ENCODE measurements at places on chromosomes 5 and 9.

DNA sequence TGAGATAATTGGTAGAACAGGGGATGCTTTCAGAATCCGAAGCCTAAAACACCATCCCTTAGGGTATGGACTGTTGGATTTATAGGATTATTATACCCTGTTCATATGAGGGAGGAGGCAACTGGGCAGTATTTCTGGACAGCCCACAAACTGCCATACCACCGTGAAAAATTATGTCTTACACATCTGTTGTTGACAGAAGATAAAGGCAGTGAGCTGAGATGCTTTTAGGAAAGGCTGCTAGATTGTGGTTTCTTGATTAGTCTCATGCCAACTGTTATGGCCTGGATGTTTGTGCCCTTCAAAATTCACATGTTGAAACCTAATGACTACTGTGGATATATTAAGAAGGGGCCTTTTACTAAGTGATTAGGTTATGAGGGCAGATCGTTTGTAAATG is 83.7 kb upstream of the DHFR start:
- no peak for DNase-seq

GRCh38 chr5:109876030-109876725 is 186.5 kb downstream of the MAN2A1 start:
- no peak for DNase-seq

- no peak for DNase-seq
These were observed 177.3 kb upstream of the RAD23B start for GRCh38 chr9:107105784-107106183.

DNA sequence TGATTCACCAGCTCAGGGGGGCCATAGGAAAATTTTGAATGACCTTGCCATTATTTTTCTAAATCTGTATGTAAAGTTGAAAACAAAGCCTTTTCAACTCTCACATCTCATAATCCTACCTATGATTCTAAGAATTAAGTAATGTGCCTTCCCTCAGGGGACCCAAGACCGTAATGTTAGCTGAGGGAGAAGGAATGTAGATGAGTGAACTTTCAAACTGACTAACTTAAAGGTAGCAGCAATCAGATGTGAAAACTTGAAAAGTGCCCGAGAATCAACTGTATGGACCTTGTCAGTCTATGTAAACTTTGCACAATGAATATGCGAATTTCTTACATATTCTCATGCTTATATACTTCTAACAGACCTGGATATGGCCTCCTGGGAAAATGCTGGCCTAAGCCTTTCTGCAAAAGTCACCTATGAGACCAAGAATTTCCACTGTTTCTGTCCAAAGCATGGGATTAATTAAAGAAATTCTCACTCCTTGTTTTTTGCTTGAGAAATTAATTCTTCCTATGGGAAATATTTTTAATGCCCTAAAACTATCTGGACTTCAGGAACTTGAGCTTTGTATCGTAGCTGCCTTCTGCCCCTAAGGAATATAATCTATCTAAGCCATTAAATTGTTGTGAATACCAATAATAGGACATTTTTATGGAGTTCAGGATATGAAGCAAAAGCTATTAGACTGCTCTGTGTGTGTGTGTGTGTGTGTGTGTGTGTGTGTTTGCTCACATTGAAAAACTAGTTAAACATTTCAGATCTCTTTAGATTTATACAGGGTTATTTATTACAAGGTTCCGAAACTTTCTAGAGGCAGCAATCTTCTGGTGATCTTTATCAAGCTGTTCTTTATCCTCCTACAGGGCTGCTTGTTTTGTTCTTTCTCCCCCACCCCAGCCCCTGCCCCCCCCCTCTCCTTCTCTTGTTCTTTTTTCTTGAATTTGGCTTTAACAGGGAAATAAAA is 169.1 kb upstream of the CLINT1 start:
- no peak for DNase-seq

All from central memory CD4-positive, alpha-beta T cell (primary cell).